ENCODE measurements at places on chromosomes 16 and 17. TPM values are rescaled to one million over a fixed set of nuclear protein-coding genes. Genes with fewer than 3 reads are reported as not detected.

DNA sequence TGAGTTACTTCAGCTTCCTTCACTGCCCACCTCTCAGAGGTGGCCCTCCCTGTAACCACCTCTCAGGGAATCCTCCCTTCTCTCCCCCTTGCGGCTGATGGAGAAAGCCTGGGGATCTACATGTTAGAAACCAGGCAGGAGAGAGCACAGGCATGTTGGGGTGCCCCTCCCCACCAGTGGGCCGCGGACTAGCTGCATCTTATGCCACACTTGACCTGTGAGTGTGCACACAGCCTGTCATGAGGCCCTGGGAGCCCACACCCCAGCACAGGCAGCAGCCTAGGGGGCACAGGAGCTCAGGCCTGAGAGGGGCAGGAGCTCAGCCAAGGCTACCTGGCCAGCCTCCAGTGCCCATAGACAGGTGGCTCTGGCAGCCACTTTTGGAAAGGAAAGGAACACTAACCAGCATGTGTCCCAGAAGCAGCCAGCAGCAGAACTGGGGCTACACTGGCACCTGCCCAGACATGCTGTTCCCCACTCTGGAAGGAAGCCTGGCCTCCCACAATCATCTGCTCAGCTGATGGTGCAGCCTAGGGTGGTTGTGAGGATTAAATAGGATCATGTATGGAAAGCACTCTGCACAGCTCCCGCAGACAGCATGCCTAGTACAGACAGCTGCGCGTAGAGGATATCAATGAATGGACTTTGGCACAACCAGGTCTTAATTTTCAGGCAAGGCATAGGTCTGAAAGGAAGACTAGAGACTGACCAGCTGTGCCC lies 60.5 kb downstream of the TMEM132E start:
- DNase-seq: peak; percentile 5

DNA sequence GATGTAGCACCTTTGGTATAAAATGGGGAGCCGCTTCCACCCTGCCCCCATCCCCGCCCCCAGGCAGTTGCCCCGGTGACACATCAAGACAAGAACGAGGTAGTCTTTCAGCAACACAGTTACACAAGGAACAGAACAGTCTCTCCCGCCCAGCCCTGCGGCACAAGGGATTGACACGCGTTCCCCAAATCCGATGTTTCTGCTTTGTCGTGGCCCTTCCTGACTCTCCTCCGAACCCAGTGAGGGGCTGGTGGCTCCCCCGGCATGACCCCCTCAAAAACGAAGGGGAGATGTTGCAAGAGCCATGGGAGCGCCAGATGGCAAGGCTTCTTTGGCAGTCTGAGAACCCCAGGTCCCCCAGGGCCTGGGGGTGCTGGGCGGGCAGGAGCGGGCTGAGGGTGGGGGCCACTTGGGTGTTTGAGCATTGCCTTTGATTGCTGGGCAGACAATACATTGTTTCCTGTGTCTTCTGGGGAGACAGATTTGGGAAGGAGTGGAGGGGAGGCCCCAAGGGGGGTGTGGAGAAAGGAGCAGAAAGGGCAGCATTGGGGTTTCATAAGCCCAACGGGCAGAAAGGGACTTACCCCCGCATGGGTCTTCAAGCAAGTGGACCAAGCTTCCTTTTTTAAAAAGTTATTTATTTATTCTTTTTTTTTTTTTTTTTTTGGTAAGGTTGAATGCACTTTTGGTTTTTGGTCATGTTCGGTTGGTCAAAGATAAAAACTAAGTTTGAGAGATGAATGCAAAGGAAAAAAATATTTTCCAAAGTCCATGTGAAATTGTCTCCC lies 16.6 kb downstream of the COL1A1 start:
- no peak for DNase-seq

DNA sequence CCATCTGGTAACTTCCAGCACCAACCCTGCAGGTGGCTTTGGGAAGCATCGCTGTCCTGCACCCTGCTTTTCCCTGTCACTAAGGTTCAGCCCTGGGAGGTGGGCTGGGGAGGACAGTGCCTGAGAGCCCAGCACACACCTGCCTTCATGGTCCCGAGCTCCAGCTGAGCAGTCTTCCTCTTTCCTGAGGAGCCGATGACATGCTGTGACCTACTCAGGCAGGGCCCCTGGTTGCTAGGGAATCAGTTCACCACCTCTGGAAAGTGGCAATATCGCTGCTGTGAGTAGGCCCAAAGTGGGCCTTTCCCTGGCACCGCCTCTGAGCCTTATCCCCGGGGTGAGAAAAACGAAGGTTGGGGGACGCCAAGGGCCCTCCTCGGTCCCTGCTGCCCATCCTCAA lies 17.9 kb downstream of the ST3GAL2 start:
- no peak for DNase-seq

- DNase-seq: no peak
These were observed at the start of gene MMP25 for GRCh38 chr16:3045758-3046640. MMP25 (plus strand) TSS chr16:3046561; CDS start chr16:3046918, 357 bp downstream.

GRCh38 chr17:65109990-65110680 lies 27.0 kb upstream of the RGS9 start:
- DNase-seq: no peak

STRADA gene
- total RNA-seq: 28.6 TPM
